Hematopoietic multipotent progenitor cell treated with erythropoietin and hydrocortisone succinate and interleukin-3 and kit ligand, for 4 days (in vitro differentiated cells): ENCODE measurements at places on chromosomes 4 and X.

DNA sequence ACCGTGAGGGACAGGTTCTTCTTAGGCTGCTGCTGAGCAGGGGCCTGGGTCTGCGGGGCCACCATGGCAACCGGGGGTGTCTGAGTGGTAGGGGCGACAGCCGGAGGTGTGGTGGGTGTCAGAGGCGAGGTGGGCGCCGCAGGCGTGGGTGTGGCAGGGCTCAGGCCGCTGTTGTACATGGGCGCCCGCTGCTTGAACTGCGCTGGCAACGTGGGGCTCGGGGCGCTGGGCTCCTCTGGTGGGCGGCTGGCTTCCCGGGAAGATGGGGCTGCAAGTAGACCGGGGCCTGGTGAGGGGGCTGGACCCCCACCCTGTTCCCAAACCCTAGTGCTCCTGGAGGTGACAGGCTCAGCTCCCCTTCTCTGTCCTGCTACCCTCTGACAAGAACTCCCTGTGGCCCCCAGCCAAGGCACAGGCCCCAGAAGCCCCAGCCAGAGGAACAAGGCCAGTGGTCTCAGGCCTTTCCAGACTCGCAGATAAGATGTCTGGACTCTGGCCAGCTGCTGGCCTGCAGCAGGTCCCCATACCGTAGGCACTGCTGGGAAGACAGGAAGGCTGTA, 24.8 kb downstream of the NELFA start:
- DNase-seq = no peak

DNA sequence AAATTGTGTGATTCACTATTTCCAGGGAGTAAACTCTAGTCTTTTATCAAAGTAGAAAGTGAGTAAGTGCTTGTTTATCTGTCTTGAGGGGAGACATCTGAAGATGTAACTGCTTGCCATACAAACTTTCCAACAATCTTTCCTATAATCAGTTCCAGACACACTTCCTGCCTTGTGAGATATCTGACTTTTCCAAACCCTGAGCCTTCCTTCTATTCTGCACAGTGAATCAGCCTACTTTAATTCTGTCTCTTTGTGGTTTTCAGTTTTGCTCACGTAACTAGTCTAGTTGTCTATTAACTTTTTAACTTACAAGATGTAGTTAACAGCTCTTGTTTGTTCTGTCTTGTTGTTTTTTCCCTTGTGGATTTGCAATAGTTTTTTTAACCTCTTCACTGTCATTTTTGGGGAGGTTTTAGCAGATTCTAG, 947.8 kb downstream of the C4orf33 start:
- DNase-seq = peak; percentile 4

DNA sequence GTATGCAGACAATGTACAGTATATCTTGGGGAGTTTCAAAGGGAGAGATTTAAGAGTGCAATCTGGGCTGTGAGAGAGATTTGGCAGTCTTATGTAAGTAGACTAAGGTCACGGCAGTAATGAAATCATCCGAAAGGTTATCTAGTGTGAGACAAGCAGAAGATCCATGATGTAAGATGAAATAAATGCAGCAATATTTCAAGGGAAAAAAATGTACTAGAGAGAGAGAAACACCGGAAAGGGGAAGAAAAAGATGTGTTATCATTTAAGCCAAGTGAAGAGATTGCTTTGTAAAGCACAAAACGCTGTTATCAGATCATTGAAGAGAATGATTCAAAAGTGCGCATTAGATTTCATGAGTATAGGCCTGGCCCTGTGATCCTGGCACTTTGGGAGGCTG, 88.4 kb upstream of the GUCY1A1 start:
- DNase-seq = no peak

DNA sequence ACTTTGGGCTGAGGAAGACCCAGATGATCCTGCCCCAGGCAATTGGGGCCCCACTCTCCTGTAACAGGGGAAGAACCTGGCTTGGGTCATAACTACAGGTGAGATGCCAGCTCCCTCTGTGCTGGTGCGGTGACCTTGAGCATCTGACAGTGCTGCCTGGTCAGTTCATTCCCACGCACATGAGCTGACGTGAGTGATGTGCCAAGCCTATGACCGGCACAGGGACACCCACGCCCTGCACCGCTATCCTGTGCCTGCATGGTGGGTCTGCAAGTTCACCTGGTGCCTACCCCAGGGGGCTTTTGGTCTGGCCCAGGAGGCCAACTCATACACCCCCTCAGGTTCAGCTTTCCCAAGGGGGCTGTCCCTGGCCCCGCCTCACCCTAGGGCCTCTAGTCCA, 123.7 kb upstream of the PSAPL1 start:
- DNase-seq = no peak

DNA sequence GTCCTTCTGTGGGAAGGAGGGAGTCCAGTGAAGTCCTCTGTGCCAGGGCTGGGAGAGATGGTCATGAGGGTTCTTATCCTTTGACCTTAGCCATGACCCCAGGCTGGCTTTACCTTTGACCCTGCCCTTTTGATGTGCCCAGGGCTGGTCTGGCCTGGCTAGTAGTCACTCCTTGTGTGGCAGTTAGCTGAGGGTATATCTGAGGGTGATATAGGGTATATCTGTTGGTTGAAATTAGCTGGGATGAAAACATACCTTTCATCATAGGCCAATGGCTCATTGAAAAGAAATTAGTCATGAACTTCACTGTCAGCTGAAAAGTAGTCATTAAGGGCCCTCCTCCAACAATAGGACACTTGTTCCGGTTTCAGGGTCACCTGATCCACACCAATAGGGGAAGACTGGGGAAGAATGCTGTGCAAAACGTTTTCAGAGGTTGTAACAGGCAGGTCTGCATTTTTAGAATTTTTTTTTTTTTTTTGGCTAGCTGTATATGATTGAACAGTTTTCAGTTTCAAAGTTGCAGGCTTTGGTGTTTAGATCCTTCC, 74.6 kb upstream of the STOX2 start:
- DNase-seq = peak; percentile 18

- DNase-seq = no peak
These were observed 421.3 kb downstream of the MID1IP1 start for GRCh38 chrX:39222346-39223113.

- DNase-seq = peak; percentile 10
These were observed 315.9 kb downstream of the ANK2 start for GRCh38 chr4:113365377-113365776.

DNA sequence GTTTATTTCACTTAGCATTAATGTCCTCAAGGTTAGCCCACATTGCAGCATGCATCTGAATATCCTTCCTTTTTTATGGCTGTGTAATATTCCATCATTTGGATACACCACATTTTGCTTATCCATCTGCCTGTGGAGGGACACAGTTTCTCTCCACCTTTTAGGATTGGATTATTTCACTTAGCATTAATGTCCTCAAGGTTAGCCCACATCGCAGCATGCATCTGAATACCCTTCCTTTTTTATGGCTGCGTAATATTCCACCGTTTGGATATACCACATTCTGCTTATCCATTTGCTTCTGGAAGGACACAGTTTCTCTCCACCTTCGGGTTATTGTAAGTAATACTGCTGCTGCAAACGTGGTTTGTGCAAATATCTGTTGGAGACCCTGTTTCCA, 110.0 kb downstream of the DHRSX start:
- no peak for DNase-seq

DNA sequence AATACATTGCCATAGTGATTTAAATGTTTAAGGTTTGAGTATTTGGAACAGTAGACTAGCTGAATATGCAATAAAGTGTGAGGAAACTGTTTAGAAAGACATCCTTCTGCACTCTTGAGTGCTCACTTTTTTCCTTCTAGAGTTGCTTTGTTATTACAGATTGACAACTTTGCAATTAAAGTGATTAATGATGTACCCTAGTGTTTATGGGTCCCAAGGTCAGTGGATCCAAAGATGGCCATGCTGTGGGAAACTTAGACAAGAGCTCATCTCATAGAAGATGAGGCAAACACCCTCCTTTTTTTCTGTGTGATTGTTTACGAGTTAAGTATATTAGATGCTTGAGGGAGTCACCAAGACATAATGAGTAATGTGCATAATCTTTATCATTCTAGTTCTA, 118.8 kb downstream of the PDLIM5 start:
- no peak for DNase-seq
